Head of caudate nucleus (tissue), 42 donors: ENCODE measurements at places on chromosomes 7 and 10.

DNA sequence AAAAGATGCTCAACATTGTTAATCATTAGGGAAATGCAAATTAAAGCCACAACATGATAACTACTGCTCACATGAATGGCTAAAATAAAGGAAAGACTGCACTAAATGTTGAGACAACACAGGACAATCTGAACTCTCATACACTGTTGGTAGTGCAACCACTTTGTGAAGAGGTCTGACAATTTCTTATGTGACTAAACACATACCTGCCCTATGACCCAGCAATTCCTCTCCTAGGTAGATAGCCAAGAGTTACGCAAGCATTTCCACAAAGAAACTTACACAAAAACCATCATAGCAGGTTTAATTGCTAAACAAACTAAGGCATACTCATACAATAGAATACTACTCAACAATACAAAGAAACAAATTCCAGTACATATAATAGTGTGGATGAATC, 41.8 kb upstream of the HERPUD2 start:
- DNase-seq, result no peak

DNA sequence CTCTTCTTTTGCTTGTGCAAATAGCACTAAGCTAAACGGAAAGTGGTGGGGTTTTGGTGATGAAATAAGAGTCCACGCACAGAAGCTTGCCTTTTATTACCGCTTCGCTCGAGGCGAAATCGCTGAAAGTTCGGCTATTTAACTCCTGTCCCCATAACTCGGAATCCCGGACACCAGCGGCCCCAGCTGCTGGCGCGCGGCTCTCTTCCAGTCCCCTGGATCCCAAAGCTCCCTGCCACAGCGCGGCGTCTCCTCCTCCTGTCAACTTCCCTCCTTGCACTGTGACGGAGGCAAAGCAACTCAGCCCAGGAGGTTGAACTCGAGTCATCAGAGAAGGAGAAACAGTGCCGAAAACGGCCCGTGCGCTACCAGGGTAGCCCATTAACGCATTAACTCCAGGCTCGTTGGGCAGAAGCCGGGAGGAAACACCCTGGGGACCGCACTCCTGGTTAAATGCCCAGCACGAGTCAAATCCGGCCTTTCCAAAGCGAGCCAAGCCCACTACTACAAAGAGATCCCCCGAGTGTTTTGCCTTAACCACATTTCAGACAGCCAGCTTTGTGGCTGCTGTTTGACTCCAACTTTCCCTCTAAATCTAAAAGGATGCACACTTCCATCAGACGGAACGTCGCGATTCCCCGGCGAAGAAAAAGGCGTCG, 1.3 kb downstream of the SEMA3D start:
- DNase-seq, result peak; percentile 39

DNA sequence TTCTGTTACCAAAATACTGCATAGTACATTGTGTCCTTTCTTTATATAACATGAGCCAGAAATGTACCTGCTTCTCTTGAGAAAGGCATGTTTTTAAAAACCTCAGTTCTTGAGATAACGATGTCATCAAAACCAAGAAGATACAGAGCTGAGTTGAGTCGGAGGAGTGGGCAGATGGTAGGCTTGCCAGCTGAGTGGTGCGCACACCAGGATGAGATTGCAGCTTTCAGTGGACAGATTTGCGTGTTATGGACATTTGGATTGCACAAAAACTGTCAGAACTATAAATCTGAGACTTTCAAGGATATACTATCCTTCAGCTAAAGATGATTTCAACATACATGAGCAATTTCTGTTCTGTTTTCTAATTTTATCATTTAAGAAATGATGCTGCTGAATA, 25.0 kb downstream of the PRKAR2B start:
- DNase-seq, result peak; percentile 74

DNA sequence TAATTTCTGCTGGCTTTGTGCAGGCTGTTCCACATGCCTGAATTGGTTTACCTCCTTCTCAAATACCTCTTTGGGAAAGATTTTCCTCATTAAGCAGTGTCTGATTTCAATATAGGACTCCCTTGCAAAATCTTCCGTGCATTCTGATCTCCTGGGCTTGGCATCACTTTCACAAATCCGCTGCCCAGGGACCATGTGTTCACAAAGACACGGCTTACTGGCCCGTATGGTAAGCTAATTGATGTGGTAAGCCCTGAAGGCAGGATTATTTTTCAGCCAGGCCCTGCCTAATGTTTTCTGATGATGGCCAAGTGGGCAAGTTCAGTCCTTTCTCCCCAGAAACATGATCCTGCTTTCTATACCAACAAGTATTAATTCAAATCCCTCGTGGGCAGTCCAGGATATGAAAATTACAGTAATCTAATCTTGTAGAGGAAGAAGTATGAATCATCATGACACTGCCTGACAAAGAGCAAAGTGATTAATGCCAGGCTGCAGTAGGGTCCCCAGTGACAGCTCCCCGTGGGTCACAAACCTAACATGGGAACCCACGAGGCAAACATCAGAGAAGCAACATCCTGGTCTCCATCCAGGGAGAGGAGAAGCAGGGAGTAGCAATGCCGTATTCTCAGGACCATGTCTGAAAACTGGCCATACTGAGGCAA, 11.6 kb upstream of the SVIL start:
- no peak for DNase-seq

- no peak for DNase-seq
Measured at GRCh38 chr7:155543011-155543876, 3.1 kb downstream of the CNPY1 start.

DNA sequence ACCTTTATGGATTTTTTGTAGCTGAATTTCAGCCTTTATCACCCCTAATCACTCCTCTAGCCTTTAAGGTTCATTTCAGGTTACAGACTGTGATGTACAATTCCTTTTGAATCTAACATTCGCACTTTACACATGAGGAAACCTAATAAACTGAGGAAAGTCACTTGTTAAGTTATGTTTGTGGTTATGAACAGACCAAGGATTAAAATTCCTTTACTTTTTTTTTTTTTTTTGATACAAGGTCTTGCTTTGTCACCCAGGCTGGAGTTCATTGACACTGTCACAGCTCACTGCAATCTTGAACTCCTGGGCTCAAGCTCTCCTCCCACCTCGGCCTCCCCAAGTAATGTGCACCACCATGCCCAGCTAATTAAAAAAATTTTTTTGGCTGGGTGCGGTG, 3.6 kb downstream of the MCU start:
- DNase-seq, result no peak

DNA sequence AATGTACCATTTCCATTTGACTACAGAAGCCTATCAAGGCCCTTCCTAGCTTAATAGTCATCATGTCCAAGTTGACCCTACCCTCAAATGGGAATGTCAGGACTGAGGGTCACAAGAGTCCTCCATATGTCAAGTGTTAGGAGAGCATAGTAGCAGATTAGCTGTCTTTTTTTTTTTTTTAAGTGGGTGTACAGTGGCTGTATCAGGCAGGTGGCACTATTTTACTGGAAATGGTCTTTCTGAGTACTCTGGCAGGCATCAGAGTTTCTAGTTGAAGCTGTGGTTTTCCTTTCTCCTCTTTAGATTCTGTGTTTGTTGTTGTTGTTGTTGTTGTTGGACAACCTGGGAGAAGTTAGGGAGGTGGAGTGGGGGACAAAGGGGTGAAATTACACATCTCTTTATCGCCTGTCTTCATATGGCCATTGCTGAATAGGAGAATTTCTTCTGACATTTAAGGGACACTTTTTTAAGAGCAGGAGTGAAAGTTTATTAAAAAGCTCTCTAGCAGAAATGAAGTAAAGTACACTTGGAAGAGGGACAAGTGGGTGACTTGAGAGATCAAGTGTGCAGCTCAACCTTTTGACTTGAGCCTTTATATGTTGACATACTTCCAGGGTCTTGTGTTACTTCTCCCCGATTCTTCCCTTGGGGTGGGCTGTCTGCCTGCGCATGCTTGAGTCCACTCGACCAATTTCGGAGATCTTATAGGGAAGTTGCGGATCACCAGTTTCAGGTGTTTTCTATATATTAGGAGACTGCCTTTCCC, 104.1 kb upstream of the FOXP2 start:
- no peak for DNase-seq

GRCh38 chr7:6654842-6655610, 17.9 kb downstream of the ZNF316 start:
- no peak for DNase-seq

DNA sequence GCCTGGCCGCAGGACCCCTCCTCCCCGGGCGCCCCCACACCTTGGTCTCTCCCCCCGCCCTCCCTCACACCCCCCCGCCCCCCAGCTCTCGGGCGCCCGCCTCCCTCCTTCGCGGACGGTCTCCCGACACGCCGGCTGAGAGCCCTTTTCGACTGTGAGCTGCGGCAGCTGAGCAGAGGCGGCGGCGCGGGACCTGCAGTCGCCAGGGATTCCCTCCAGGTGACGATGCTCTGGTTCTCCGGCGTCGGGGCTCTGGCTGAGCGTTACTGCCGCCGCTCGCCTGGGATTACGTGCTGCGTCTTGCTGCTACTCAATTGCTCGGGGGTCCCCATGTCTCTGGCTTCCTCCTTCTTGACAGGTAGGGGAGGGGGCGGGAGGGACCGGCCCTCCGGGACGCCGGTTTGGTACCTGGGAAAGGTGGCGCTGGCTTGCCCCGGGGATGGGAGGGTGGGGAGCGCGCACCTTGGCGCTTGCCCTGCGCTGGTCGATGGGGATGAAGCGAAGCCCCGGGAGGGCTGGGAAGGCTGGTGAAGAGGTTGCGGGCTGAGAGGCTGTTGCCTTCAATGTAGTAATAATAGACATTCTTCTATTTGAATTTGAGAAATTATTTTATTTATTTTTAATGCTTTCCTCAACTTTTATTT, at the start of gene BMPER:
Gene BMPER, plus strand, starts transcription at position 151 of the 644 bp plus-strand sequence. Its CDS starts 75 bp downstream, at position 226.
- peak; percentile 24 for DNase-seq

DNA sequence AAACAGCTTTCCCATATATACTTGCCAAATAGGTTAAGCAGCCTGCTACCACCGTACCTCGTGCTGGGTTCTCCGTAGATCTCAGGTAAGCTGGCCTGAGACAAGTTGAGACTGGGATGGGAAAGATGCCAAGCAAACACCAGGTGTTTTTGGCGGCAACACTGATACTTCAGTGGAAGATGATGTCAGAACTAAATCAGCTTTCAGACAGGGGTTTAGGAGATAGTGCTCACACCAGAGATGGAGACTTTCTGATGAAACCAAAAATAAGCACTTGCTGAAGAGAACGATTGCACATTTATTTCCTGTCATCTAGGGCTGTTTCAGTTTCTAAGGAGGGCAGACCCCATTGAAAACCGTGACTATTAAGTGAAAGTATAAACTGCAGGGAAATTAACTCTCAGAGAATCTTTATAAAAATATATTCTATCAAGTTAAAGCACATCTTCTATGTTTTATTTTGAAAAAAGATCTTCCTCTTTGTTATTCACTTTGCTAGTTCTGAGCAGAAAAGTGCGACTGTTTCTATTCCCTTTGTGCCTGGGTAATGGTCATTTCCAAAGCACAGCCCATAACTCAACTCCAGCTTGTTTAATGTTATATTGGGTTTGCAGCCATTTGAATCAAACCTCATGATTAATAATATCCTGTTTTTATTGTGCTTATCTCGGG, 149.9 kb downstream of the CPED1 start:
- DNase-seq, result no peak

DNA sequence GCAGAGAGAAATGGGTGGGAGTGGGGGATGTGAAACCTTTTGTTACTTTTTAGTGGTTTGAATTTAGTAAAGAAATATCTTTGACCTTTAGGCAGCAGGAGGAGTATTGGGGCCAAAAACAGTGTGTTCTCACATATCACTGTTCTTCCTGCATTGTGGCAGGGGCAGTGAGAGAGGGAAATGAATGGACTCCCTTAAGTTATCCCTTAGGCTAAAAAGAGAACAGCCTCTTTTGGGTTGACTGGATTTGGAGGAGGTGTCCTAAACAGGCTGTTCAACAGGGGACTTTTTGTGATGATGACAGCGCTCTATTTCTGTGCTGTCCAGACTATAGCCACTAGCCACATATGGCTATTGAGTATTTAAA, 22.3 kb downstream of the ZNF775 start:
- no peak for DNase-seq

DNA sequence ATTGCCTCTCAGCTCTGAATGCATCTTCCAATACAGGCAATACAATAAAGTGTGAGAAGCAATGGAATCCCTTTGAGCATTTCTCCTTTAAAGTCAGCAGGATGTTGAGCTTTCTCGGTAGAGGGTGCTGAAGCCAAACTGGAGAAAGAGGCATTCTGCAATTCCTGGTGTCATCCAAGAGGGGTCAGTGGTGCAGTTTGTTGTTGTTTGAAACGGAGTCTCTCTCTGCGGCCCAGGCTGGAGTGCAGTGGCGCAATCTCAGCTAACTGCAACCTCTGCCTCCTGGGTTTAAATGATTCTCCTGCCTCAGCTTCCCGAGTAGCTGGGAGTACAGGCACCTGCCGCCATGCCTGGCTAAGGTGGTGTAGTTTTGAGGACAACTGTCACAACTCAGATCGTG, 486.5 kb downstream of the CALN1 start:
- DNase-seq, result no peak

DNA sequence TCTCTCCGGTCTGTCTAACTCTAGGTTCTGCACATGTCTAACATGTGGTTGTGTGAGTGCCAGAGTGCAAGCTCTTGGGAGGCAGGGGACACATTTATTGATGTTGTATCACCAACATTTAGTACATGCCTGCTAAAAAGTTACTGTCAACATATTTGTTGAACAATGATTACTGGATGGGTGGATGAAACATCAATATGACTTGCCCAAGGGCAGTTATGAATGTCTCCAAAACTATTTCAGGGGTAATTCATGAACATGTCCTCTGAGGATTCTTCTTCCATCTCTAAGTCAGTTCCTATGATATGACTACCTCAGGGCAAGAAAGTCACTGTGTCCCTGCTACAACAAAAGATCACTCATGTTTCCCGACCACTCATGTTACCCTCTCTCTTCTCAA, 91.3 kb upstream of the STEAP1B start:
- no peak for DNase-seq
